ENCODE measurements at places on chromosomes 16 and 17. TPM values are rescaled to one million over a fixed set of nuclear protein-coding genes. Genes with fewer than 3 reads are reported as not detected.

- DNase-seq: no peak
These were observed 401 bp upstream of the KRTAP4-5 start for GRCh38 chr17:41150026-41150425.

DNA sequence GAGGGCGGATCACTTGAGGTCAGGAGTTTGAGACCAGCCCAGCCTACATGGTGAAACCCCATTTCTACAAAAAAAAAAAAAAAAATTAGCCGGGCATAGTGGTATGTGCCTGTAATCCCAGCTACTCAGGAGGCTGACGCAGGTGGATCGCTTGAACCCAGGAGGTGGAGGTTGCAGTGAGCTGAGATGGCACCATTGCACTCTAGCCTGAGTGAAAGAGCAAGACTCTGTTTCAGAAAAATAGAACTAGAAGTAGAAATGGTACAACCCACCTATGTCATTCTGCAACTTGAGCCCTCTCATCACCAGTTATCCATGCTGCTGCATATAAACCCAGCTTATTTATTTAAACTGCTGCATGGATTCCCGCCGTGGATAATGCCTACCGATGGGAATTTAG, 1.6 kb downstream of the SCNN1B start:
- no peak for DNase-seq

- DNase-seq: no peak
These were observed 328.1 kb downstream of the C16orf95 start for GRCh38 chr16:86988920-86989696.

- no peak for DNase-seq
These were observed 10.3 kb downstream of the UTP18 start for GRCh38 chr17:51270636-51271035.

- no peak for DNase-seq
These were observed 8.2 kb upstream of the MMP2 start for GRCh38 chr16:55470533-55471371.

DNA sequence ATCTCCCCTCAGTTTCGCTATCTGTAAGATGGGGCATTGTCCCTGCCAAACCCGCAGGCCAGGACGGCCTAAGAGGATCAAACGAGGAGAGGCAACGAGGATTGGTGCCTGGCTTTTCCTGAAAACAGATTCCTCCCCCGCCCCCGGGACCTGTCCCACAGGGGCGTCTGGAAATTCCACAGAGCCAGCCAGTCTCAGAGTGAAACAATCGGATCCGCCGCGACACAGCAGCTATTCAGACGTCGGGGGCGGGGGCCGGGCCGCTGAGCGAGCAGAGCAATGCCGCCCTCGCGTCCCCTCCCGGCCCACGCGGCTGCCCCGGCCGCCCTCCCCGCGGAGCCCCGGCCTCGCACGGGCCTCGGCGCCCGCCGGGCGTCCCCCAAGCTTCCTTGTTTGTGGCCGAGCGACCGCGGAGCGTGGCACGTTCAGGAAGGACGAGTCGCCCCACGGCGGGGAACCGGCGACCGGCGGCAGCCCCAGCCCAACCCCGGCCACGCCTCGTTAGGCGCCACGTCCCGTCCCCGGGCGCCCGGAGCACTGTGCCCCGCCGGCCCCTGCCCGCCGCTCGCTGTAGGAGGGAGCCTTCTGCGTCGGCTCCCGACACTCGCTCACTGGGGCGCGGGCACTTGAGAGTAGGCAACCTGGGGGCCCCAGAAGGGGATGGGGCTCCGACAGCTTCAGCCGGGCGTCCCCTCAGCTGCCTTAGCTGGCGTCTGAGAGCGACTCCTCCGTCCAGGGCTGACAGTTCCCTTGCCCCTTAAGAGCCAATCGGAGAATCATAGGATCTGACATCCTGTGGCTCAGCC, 29.6 kb upstream of the PHOSPHO1 start:
- peak; percentile 75 for DNase-seq

DNA sequence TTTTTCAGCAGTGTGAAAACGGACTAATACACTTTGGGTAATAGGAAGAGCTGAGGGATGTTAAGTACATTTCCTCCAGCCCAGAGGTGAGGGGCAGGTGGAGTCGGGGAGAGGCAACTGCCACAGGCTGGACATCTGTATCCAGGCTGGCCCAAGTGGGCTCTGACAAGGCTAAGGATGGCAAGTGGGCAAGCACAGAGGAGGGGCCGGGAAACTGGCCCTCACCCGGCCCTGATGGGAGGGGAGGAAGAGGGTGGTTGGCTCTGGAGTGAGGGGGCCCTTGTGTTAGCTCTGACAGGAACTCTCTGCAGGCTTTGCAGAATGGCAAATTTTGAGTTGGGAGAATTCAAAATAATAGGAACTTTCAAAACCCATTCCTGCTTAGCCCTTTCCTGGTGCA, 251.0 kb upstream of the TNRC6C start:
- DNase-seq: no peak

- no peak for DNase-seq
These were observed 154.3 kb downstream of the CPPED1 start for GRCh38 chr16:12649356-12649755.

GRCh38 chr17:15263206-15263579, 1.9 kb downstream of the PMP22 start:
- peak; percentile 92 for DNase-seq

GRCh38 chr16:66382966-66383299, 16.4 kb downstream of the CDH5 start:
- DNase-seq: no peak

DNA sequence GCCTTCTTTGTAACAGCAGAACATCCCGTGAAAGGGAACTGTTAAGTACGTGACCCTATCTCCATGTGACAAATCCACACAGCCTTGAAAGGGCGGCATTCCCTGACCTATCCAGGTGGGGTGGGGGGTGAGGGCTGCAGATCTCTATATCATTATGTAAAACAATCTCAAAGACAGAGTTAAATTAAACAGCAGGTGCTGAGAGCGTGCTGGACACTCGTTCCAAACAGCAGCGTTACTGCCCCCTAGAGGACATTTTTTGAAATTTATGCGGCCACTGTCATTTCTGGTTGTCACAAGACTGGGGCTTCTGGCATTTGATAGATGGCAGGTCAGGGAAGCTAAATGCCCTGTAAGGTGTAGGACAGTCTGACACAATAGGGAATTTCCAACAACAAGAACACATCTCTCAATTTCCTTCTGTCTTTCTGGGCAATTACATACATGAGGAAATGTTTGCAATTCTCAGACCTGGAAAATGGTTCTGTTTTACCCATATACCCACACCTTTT, 6.7 kb upstream of the SLC25A39 start:
- peak; percentile 52 for DNase-seq

- DNase-seq: no peak
These were observed 258.4 kb upstream of the CACNG5 start for GRCh38 chr17:66576473-66576872.

DNA sequence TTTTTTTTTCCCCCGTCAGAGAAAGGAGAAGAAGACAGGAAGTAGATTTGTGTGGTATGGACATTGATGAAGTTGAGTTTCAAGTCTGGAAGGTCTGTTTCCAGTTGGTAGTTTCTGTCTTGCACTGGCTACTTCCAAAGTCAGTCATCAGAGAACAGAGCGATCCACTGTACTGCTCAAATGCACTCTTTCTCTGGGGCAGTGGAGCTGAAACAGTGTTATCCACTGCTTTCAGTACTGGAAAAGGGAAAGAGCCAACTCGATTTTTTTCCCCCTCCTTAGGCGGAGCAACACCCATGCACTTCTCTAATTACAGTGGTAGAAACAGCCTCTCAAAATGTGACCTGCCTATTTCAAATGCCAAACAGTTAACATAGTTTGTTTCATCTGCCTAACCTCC, 7.4 kb downstream of the PRKCA start:
- no peak for DNase-seq

- DNase-seq: no peak
These were observed 428.0 kb downstream of the CA10 start for GRCh38 chr17:51730303-51731050.

DNA sequence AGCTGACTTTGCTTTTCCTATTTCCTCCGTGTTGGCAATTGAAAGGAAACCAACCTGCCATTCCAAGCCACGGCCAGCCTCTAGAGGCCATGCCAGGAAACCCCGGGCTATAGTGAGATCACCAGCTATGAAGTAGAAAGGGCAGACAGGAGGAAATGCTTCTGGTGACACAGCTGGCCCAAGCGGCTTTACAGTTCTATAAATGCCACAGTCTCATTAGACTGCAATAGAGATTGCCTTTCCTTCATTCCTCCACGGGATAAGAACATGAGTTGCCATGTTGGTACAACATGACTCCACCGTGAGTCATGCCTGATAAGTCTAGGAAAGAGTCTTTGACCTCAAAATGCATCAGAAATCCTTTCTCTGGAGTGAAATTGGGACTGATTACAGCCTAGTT, 384.9 kb downstream of the GRIN2A start:
- peak; percentile 52 for DNase-seq

DNA sequence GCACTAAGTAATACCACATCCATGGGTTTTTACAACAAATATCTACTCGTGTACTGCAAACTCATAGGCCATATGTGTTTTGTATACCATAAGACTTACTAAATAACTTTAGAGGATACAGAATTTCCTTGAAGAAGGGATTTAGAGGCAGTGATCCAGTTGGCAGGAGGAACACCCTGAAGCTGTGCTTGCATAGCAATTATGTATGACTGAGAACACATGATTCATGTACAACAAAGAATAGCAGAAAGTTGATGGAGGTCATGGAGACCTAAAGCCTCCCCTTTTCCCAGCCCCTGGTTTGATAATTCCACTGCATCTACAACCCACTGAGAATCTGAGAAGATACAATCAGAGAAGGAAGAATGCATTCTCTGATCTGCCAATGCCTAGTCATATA, 83.8 kb upstream of the PMFBP1 start:
- DNase-seq: no peak

DNA sequence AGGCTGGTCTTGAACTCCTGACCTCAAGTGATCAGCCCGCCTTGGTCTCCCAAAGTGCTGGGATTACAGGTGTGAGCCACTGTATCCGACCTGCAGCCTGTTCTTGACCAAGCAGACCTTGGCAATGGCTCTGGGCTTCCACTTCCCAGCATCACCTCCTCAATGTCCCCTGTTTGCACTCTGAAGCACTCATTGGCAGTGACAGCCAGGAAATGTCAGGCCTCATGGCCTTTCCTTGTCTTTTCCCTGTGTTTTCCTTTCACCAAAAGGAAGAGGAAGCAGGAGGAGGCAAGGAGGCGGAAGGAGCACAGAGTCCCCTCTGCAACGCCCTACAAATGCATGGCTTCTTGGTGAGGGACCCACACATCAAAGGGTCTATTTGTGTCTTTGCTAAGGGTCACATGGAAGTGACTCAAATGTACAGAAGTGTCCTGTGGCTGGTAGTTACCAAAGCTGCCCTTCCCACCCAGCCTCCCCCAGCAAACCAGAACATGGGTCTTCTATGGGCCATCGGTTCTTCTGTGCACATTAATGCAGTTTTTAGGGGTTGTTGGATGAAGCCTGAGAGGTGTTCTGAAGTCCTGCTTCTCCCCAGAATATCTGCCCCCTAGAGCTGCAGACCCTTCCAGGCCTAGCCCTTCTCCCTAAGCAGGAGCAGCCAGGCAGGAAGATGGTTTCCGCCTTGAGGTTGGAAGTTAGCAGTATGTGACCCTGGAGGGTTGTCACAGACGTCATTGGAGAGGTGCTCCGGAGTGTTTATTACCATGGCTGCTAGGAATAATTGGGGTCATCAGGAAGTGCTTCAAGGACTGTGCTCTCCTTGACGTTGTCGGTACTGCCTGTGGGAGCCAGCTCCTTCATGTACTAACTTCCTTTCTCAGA, 60.8 kb downstream of the WIPI1 start:
- no peak for DNase-seq

JUP gene
- 217 TPM for total RNA-seq

COPZ2 gene
- total RNA-seq: 58.2 TPM

TRPV3 gene
- 1.3 TPM for total RNA-seq

Measured in left ventricle myocardium superior (tissue), 1 donor.